ENCODE measurements at places on chromosomes 6 and 20.

- no peak for DNase-seq
These were observed 42.1 kb upstream of the SLC22A3 start for GRCh38 chr6:160305926-160306713.

GRCh38 chr20:23710771-23711170 is 21.9 kb upstream of the CST4 start:
- DNase-seq, result no peak

DNA sequence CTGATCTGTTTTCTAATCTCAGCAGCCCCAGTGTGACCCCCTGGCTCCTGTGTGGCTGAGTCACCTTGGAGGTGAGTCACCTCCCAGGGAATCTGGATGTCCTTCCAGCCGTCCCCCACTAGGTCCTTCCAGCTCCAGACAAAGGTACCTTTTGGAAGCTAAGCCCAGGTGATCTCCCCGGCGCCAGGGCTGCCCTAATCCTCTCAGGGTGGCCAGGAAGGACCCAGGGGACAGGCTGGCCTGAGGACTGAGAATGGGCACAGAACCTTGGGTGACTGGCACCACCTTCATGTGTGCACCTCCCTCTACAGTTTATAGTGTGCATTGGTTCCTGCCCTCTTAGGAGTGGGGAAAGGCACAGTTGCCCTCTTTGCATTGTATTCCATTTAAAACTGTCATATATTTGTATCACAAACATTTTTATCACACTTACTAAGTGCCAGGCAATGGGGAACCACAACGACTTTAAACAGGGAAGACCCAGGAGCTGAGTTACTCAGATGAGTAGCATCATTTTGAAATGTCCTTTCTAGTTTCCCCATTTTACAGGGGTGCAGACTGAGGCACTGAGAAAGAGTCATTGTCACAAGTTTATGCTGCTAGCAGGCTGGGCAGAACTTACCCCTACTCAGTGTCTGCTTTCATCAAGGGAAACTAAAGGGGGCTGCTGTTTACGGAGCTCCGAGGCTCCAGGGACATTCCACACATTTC is 2.6 kb upstream of the BPIFB4 start:
- DNase-seq, result no peak

DNA sequence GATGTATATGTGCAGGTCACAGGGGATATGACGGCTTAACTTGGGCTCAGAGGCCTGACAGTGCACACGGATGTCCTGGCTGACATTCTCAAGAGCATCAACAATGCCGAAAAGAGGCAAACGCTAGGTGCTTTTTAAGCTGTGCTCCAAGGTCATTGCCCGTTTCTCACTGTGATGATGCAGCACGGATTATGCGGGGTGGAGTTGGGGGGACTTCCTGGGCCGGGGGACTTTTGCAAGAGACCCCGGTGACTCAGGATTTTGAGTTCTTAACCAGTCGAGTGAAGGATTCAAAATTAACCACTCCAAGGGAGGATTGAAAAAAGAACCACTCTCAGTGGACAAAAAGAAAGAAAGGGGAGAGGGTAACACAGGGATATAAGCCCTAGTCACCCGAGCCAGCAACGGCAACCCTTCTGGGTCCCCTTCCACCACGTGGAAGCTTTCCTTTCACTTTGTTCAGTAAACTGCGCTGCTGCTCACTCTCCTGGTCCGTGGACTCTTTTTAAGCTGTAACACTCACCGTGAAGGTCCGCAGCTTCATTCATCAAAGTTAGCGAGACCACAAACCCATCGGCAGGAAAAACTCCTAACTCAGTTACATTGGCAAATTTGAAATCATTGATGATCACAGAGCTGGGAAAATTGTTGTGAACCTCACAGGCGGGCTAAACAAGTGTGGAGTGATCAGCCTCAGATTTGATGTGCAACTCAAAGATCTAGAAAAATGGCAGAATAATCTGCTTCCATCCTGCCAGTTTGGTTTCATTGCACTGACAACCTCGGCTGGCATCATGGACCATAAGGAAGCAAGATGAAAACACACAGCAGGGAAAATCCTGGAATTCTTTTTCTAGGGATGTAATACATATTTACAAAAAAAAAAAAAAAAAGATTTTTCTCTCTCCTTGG is 199.3 kb downstream of the ARID1B start:
- DNase-seq, result no peak

- no peak for DNase-seq
These were observed 75.2 kb upstream of the PMEPA1 start for GRCh38 chr20:57785061-57785460.

DNA sequence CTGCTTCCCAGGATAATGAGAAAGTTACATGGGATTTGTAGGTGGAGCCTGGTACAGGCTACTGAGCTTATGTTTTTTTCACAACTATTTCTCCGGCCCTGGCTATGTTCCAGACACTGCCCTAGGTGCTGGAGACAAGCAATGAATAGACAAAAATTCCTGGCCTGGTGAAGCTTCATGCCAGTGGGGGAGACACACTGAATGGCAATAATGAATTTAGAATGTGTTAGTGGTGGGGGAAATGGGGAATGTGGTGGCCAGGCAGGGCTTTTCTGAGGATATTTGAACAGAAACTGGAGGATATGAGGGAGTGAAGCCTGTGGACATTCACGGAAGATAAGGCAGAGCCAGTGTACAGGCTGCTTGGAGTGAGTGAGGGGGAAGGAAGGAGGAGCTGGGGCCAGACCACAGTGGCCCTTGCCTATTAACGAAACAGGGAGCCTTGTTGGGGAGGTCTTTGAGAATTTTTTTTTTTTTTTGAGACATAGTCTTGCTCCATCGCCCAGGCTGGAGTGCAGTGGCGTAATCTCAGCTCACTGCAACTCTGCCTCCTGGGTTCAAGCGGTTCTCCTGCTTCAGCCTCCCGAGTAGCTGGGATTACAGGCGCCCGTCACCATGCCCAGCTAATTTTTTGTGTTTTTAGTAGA is 6.6 kb downstream of the FOXS1 start:
- no peak for DNase-seq

DNA sequence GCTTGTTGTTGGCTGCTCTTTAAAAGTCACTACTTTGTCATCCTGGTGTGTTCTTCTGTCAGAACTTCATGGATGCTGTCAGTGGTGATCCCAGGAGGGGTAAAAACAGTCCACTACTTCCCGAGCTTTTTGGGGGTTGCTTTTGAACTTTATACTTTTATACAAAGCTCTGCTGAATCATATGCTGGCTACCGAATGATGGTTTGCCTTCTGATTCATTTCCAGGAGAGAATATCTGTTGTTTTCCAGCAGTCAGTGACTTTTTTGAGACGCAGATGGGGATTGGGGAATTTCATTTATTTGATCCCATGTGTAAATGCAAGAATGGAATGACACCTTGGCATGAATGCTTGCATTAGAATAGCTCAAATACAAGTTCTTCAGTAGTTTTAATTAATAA is 32.7 kb upstream of the COL10A1 start:
- DNase-seq, result no peak

DNA sequence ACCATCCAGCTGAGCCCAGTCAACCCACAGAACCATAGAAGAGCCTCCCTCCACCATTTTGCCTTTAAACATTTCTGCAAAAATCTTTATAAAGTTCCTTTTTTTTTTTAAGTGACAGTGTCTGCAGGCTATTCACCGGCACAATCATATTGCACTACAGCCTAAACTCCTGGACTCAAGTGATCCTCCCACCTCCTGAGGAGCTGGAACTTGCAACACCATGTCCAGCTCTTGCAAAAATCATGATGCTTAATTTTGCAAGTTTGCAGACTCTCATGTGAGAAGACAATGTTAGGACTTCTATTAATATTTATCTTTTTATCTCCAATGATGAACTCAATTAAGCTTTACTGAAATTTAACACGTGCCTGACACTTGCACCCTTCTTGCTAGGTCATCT is 88.8 kb downstream of the INSM1 start:
- DNase-seq, result no peak

GRCh38 chr6:1525364-1526038 is 84.2 kb upstream of the FOXC1 start:
- DNase-seq, result no peak

- DNase-seq, result no peak
These were observed 4.1 kb downstream of the SH3BGRL2 start for GRCh38 chr6:79635232-79635543.

GRCh38 chr6:9484686-9485085 is 930.2 kb downstream of the TFAP2A start:
- no peak for DNase-seq

GRCh38 chr6:134287859-134288537 is 29.9 kb downstream of the SGK1 start:
- no peak for DNase-seq

- DNase-seq, result no peak
These were observed 199.5 kb upstream of the CNR1 start for GRCh38 chr6:88365656-88366055.

DNA sequence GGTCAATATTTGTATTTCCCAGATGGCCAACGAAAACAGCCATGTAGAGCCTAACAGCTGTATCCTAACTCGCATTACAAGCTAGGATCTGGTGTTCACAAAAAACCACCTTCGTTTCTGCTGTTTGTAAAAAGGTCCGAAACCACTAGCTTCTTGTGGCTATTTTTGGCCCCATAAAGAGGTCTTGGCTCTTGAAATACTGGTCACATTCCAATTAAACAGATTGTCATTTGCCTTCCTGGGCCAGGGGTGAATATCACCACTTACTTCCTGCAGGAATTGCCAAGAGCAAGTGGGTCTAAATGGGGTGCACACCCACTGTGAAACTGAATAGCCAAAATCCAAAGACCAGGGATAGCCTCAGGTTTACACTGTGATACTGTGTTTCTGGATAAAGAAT is 48.2 kb downstream of the TSHZ2 start:
- no peak for DNase-seq

GRCh38 chr20:58709013-58709702 is 16.6 kb downstream of the NPEPL1 start:
- no peak for DNase-seq

- no peak for DNase-seq
These were observed 53.3 kb downstream of the PLEKHG1 start for GRCh38 chr6:150652848-150653613.

DNA sequence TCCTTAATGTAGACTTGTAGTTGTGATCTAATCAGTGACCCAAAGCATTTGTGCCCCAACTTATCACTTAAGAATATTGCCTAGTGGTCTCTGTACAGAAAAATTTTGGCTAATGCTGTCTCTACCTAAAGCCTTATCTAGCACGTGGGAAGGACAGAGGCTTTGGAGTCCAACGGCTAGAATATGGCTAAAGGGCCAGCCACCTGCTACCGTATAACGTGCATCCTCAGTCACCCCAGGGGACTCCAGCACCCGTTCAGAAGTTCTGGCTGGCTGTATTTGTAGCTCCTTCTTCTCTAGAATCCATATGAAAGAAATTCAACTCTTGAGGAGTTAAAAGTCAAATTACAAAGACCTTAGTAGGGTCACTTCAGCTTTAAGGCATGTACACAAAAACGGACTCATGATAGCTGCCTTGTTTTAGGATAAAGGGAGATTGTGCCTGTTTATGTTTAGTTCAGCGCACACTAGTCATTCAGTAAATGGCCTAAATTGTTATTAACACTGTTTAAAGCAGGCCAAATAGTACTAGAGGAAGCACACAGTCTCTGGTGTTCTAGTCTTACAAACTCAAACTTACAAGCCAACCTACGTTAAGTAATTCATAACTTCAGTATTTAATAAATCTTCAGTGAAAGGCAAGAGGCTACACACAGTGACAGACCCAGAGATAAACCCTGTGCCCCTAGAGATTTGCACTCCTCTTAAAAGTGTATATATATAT is 407.5 kb upstream of the PLCB4 start:
- DNase-seq, result no peak

DNA sequence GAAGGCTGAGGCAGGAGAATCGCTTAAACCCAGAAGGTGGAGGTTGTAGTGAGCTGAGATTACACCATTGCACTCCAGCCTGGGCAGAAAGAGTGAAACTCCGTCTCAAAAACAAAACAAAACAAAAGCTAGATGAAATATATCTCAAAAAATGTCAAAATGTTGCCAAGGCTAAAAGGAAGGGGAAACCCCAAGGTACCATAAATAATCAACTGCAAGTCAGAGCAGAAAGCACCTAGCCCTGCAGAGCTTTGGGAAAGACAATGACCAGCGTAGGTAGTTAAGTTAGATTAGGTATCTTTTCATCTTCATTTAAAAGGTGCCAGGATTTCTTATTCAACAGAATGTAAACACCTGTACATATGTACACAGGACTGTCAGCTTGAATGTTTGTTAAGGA is 33.0 kb downstream of the AKIRIN2 start:
- DNase-seq, result no peak

DNA sequence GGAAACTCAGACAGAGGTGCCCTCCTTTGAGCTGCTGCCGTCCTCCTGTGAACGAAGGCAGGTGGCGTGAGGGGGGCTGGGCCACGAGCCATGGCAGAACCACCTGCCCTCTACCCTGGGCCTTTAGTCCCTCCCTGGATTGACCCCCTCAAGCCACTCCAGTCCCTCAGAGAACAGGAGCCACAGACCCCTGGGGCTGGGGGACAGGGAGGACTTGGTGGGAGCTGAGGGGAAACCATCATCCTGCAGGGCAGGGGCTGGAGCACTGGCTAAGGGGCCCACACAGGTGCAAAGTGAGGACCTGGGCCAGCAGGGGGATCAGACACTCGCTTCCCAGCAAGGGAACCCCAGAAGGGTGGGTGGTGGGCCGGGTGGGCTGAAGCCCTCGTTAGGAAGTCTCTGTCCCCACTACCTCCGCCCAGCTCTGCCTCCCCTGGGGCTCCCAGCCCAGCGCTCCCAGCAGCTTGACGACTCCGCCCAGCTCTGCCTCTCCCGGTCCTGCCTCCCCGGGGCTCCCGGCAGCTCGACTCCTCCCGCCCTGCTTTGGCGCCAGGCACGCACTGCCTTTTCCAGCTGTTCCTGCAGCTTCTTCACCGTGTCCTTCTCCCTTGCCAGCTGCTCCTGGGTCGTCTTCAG is 44.4 kb downstream of the DSTN start:
- no peak for DNase-seq

DNA sequence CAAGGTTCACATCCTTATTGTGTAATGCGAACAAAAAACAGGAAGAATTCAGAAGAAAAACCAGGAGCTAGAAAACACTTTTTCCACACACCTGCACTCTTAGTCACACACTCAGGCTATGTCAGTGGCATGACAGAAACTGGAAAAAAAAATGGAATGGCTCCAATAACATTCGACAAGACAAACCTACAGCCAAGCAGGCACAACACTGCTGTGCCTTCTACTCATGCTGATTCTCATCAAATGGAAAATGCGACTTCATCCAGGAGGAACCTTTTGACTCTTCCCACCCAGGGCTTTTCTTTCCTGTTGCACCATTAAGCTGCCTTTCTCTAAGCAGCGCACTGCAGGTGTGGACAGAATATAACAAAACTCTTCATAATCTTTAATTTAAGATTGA is 163.2 kb upstream of the BTBD3 start:
- DNase-seq, result no peak

- DNase-seq, result no peak
These were observed 46.1 kb downstream of the SLC35B3 start for GRCh38 chr6:8389036-8389818.

Data from SJSA1 (cell line).